ENCODE measurements at places on chromosomes 7 and 10. TPM values are rescaled to one million over a fixed set of nuclear protein-coding genes. Genes with fewer than 3 reads are reported as not detected.
A peak's percentile ranks its signal among the peaks of the same experiment; 100 is the strongest.

DNA sequence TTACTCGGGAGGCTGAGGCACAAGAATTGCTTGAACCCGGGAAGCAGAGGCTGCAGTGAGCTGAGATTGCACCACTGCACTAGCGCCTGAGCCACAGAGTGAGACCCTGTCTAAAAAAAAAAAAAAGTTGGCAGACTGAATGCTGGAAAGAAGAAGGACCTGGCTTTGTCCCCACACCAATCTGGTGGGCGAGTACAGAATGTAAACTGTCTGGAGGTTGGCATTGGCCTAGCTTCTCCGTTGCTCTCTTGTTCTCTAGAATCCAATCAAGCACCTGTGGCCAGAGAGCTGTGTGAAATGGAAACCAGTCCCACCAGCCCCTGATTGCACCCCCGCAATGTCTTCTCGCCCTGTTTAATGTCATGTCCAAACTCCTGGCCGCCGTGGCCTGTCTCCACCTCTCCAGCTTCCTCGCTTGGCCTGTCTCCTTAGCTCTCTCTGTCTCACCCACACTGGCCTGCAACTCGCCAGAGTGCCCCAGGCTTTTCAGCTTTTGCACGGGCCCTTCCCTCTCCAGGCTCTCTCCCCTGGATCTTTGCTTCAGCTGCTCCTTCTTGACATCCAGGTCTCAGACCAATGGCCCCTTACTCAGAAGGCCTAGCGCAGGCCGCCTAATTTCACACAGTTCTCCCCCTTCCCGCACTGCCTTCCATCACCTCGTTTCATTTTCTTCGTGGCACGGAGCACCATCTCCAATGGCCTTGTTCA lies 670 bp upstream of the AGK start:
- peak overlapping the region; percentile 88 for H3K4me3 ChIP-seq
- no peaks in the 10 kb centered on the region for H3K27me3 ChIP-seq
- H3K27ac ChIP-seq = peak overlapping the region; percentile 76
- peaks cover 5% of the 10 kb centered on the region for H3K4me1 ChIP-seq

DNA sequence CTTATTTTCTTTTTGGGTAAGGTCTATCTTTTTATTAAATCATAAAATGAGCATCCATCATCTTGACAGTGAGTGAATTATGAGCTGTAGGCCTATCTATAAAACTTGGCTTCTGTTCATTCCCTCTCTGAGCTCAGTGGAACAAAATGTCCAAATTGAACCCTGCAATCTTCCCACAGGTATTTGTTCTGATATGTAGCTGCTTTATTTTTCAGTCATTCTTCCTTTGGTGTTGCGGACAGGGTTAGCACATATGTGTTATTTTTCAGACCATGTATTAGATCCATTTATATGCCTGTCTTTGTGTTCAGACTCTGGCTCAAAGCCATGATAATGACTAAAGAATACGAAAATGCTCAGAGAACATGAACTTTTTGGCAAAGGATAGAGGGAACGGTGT lies 201.6 kb upstream of the KIAA1217 start:
- H3K27me3 ChIP-seq = no peaks in the 10 kb centered on the region
- peaks cover 30% of the 10 kb centered on the region for H3K4me1 ChIP-seq
- H3K27ac ChIP-seq = peak overlapping the region; percentile 74
- H3K4me3 ChIP-seq = no peak overlapping the region
- no peaks in the 10 kb centered on the region for H3K36me3 ChIP-seq
- no peak for DNase-seq

- peaks cover 4% of the 10 kb centered on the region for H3K4me1 ChIP-seq
- peaks cover 100% of the 10 kb centered on the region for H3K36me3 ChIP-seq
- H3K27me3 ChIP-seq = no peaks in the 10 kb centered on the region
- no peak for DNase-seq
Observed at GRCh38 chr7:135193615-135194081, 17.7 kb downstream of the WDR91 start.

DNA sequence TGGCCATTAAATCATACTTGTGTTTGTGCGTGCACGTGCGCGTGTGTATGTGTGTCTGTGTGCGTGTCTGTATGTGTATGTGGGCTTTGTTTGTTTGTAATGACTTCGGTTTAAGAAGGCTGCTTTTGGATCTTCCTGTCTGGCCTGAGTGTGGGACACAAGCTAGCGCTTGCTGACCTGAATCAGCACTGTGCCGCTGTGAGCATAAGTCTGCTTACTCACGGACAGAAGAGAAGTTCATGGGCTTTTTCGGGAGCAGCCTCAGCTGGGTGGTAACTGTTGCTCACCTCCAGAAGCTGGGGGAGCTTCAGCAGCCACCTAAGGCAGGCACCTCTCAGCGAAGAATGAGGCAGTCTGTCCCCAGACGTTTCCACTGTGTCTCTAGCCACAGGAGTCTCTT lies 56.1 kb upstream of the TRUB1 start:
- H3K27me3 ChIP-seq = no peaks in the 10 kb centered on the region
- no peaks in the 10 kb centered on the region for H3K4me1 ChIP-seq
- H3K27ac ChIP-seq = no peak overlapping the region
- DNase-seq = no peak

- no peaks in the 10 kb centered on the region for H3K27me3 ChIP-seq
- no peaks in the 10 kb centered on the region for H3K4me1 ChIP-seq
- DNase-seq = no peak
Observed at GRCh38 chr7:20475756-20476155, 139.7 kb upstream of the ABCB5 start.

DNA sequence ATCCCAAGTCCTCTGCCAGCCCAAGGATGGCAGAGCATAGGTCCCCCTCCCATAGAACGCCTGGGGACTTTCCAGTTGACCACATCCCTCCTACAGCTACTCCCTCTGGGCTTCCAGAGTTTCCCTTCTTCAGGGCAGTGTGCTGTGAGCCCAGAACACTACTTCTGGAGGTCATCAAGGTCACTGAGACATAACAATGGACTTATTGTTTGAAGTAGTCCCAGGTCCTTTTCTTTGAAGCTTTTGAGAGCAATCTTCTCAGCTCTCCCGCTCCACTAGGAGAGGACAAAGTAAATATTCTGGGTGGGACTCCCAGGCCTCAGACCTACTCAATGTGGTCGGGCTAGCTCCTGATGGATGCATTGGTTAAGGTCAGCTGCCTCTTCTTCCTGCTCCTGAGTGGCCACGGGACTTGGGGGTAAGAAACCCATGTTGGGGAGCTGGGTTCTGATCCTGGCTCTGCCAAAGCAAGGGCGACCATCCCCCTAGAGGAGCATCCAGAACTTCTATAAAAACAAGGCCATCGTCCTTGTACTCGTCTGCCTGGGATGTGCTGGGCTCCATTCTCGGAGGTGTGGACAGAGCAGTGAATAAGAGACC lies 83.5 kb upstream of the DDC start:
- H3K27me3 ChIP-seq = no peaks in the 10 kb centered on the region
- no peak for DNase-seq
- no peak overlapping the region for H3K27ac ChIP-seq
- no peak overlapping the region for H3K4me3 ChIP-seq
- H3K4me1 ChIP-seq = peaks cover 29% of the 10 kb centered on the region
- no peaks in the 10 kb centered on the region for H3K36me3 ChIP-seq

The SEMA3D gene
- total RNA-seq = 0.28 TPM

All from psoas muscle (tissue), 8 donors.